Posterior vena cava (tissue), 2 donors: ENCODE measurements at places on chromosomes 11 and 22.

GRCh38 chr11:90635151-90635550 lies 412.3 kb upstream of the CHORDC1 start:
- no peak for DNase-seq

GRCh38 chr22:33542153-33542552 lies 378.1 kb downstream of the LARGE1 start:
- DNase-seq = no peak

DNA sequence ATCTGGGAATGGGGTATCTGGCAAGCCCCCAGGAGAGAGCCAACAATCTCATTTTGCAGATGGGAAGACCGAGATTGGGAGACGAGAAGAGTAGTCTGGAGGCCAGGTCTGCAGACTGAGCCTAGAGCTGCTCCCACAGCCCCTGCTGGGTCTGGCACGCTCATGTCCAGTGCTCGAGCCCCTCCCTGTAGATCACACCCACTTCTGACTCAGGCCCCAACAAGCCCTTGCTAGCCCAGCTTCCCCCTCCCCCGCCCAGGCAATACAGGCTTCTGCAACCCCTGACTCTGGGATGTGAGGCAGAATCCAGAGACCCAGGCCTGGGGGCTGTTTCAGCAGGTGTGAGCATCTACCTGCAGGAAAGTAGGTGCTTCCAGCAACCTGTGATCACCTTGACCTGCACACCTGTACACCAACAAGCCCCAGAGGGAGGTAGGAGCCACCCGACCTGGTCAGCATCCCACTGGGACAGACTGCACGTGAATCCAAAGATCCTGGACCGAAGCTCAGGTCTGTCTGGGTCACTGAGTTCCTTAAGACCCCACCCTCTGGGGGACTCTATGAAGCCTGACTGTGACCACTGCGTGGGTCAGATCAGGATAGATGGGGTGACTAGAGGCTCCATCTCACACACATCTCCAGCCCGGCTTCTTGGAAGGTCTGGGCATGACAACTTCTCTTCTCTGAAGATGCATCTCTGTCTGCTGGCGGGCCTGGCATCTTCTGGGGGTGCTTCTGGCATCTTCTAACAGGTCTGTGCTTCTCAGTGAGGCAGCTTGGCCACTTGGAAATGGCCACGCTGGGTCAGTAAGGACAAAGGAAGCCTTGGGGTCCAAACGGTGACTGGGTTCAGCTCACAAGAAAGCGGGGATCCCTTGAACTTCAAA lies 29.3 kb downstream of the LINC01488 start:
- peak; percentile 78 for DNase-seq

- DNase-seq = no peak
Measured at GRCh38 chr11:84524422-84525051, 1102.6 kb downstream of the DLG2 start.

GRCh38 chr11:116558504-116559211 lies 214.1 kb downstream of the BUD13 start:
- DNase-seq = no peak

GRCh38 chr11:126336671-126337101 lies 18.8 kb upstream of the ST3GAL4 start:
- peak; percentile 50 for DNase-seq

DNA sequence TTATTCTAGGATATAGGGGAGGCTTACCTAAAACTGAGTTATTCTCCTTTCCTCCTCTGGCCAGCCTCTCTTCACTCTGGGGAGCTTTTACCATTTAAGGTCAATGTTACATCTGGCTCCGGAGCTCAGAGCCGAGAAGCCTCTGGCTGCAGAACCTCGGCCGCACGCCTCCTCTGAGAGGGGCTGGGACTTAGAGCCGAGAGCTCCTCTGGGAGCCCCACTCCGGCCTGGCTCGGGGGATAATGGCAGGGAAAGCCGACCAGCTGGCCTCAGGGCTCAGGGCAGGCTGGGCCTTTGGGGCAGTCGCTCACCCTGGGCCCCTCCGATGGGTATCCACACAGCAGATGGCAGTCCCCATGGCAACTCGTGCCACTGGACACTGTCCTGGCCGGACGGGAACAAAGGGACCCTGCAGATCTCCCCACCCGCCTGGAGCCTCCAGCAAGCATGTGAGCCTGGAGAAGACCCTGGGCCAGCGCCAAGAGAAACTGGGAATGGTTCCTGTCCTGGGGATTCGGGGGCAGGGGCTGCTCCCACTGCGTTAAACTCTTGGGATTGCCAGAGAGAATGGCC lies at the start of gene IRAG1:
TSS of gene IRAG1 (minus strand) at position 247 of the 573 bp plus-strand sequence. CDS start at position 94, 153 bp downstream.
- peak; percentile 93 for DNase-seq

DNA sequence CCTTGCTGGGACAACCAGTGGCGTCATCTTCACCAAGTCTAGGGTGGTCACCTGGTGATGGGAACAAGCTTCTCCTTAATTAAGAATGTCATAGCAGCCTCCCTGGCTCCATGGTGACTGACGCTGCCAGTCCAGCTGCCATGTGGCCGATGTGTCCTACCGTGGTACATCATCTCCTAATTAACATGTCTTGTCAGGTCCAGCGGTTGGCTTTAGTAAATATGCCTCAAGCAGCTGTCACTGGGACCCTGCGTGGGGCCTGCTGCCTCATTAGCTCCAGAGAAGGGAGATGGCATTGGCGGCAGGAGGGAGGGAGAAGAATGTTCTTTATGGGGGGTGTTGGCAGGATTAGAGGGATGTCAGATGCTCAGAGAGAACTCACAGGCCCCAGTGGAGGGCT lies 271.9 kb downstream of the ST3GAL4 start:
- DNase-seq = no peak

- peak; percentile 86 for DNase-seq
Measured at GRCh38 chr11:17386331-17387084, 2.0 kb downstream of the KCNJ11 start.

DNA sequence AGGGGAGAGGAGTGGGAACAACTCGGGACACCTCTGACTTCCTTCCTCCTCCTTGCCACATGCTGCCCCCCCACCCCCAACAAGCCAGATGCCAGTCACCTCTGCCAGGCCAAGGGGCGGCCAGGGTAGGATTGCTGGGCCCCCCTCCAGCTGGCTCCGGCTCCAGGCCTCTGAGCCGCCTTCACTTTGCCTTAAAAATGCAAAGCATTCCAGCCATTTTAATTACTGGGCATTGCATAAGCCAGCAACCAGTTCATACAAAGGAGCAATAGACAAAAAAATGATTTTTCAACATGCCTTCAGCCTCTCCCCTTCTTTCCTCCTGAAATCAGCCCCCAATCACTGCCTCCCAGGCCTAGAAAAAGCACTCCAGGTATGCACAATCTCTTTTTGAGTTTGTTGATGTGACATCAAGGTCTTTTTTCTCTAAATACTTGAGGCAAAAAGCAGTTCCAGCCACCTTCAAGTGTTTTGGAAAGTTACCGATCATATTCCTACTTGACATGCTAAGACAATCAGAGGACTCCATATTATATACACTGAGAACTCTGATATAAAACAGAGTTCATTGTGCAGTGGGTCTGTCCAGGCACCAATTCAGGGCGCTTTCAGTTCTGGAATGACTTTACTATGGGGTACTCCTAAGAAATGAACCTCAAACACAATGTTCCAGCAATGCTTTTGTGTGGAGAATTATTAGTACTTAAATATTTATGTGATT lies 12.4 kb upstream of the TIMP3 start:
- no peak for DNase-seq

DNA sequence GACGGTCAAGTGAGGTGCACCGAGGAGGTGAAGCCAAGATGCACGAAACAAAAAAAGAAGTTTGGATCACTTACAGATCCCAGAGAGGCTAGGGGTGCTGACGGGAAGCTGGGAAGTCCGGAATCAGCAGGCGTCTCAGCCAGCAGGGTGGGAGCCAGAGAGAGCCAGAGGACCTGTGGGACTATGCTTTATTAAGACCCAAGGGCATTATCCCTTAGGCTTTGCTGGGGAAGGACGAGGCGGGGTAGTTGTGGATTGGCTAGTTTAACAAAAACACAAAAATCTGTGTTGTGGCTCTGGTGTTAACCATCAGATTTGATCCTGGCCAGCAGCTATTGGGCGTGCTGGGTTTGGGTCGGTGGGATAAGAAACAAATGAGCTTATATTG lies 427.1 kb downstream of the DYNC2H1 start:
- no peak for DNase-seq

DNA sequence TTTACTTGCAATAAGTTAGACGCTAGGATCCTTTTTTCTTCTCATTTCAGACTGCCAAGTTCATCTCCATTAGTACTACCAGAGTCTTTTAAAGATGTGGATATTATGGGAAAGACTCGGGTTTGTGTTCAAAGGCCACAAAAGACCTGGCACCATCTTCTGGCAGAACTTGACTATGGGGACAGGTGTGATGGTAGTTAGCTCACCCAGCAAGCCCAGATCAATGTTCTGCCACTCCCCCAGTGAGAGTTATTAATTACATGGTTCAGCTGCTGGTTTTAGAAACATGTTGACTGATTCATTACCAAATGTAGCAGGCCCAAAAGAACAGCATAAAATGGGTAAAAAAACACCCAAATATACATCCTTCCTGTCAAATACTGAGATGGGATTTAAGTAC lies 333.5 kb upstream of the PITPNB start:
- DNase-seq = no peak

DNA sequence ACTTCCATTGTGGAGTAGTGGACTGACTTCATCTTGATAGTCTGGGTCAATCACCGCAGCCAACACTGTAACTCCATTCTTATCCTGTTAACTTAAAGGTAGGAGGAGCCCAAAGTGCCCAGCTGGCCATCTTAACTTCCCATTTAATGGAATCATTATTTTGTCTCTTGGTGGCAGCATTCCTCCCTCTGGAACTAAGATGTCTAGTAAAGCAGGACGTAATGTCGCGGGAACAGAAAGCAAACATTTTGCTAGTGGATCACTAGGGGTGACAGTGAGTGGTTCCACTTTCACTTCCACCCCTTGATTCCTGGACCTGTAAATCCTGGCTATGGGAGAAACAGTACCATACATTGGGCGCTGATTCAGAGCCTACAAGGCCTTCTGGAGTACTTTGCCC lies 71.4 kb downstream of the GAB4 start:
- DNase-seq = no peak

- no peak for DNase-seq
Measured at GRCh38 chr11:113518716-113519495, 43.7 kb upstream of the DRD2 start.

DNA sequence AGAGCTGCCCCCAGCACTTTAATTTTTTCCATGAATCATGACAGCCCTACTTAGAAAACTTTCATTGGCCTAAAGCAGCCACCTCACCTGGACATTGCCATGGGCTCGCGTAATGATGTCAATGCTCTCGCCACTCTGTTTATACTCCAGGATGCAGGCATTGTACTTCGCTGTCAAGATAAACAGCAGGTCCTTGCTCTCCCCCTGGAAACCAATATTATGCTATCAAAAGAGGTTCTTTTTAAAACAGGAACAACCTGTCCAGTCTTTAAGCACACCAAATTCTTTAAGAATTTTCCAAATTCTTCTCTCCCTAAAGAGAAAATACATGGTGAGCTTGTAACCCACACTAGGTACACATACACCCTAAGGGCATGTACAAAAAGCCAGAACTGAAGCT lies 3.0 kb downstream of the DDB1 start:
- DNase-seq = no peak

GRCh38 chr11:122046846-122047245 lies 69.2 kb downstream of the BLID start:
- DNase-seq = no peak

DNA sequence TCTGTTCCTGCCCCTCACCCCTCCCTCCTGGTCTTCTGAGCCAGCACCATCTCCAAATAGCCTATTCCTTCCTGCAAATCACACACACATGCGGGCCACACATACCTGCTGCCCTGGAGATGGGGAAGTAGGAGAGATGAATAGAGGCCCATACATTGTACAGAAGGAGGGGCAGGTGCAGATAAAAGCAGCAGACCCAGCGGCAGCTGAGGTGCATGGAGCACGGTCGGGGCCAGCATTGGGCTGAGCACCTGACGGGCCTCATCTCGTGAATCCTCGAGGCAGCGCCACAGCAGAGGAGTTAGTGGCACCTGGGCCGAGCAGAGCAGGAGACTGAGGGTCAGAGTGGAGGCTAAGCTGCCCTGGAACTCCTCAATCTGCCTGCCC lies 941.8 kb downstream of the BRD1 start:
- peak; percentile 70 for DNase-seq

GRCh38 chr22:50627642-50628542 lies at the start of gene ARSA:
Gene ARSA, minus strand, starts transcription at chr22:50628152. Its CDS starts 373 bp downstream, at chr22:50627779.
- peak; percentile 94 for DNase-seq

DNA sequence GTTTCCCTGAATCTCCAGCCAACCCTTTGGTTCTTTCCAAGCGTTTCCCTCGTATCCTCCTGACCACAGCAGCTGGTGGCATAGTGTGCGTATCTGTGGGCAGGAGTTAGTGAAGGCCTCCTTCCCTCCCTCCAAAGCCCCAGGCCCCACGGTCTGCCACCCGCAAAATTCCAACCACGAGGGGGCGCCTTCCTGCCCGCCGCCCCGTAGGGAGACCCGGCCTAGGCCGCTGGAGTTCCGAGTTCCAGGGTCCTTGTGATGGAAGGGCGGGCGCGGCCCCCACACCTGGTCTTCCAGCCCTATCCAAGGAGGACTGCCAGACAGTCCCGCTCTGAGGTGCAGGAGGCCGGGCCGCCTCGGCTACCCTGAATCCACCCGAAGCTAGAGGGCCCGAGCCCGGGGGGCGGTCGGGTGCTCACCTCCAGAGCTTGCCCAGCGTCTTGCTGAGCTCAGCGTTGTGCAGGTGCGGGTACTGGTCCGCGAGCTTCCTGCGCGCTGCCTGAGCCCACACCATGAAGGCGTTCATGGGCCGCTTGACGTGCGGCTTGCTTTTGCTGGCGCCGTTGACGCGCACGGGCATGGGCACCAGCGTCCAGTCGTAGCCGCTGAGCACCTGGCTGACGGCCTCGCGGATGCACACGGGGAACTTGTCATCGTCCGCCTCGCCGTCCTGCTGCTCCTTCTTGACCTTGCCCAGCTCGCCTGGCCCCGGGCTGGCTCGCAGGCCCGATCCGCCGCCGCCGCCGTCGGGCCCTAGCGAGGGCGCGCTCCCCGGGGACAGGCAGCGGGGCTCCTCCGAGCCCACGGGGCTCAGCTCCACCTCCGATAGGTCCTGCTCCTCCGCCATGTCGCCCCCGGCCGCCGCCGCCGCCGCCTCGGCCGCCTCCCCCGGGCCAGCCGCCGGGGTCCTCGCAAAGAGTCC lies 1.2 kb downstream of the SOX10 start:
- no peak for DNase-seq

- DNase-seq = no peak
Measured at GRCh38 chr11:103354656-103355055, 245.4 kb downstream of the DYNC2H1 start.

DNA sequence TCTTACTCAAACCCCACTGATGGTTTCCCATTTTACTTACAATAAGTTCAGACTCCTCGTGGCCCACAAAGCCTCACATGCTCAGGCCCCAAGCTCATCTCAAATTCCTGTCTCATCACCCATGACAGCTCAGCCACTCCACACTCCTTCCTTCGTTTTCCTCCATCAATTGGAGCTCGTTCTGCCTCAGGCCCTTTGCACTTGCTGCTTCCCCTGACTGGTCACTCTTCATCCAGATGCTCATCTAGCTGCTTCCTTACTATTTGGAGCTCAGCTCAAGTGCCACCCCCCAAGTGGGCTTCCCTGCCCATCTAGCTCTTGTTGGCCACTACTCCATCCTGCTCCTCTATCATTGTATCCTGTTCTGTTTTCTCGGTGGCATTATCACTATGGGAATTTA lies 46.8 kb upstream of the LRRC32 start:
- DNase-seq = peak; percentile 28
